Activated CD4-positive, alpha-beta T cell treated with anti-CD3 and anti-CD28 coated beads for 24 hours (primary cell): ENCODE measurements at places on chromosomes 4 and X.

- no peak for DNase-seq
Observed at GRCh38 chr4:102163404-102164140, 181.7 kb downstream of the SLC39A8 start.

GRCh38 chrX:155888139-155888538 is 7.0 kb downstream of the VAMP7 start:
- DNase-seq, result no peak

GRCh38 chrX:49661881-49662280 is 33.9 kb downstream of the PAGE1 start:
- no peak for DNase-seq

DNA sequence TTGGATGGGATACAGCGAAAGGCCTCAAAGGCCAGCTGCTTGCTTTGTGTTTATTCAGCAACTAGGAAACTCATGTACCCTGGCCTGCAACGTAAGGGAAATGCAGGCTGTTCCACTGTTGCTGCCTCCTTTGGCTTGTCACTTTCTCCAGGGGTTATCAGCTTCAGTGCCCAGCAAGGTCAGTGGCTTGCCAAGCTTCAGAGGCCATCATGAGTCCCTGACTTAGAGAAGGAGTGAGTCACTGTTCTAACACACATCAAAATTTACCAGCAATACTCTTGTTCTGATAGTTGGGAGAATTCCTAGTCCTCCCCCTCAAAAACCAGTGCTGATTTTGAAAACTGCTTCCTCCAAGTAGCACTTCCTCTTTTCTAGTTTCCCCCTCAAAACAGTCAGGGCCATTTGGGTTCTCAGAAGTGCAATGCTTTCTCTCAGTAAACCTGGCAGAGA is 250.8 kb downstream of the ARHGAP24 start:
- DNase-seq, result no peak

GRCh38 chr4:40058121-40058520 is 1.5 kb downstream of the N4BP2 start:
- no peak for DNase-seq

DNA sequence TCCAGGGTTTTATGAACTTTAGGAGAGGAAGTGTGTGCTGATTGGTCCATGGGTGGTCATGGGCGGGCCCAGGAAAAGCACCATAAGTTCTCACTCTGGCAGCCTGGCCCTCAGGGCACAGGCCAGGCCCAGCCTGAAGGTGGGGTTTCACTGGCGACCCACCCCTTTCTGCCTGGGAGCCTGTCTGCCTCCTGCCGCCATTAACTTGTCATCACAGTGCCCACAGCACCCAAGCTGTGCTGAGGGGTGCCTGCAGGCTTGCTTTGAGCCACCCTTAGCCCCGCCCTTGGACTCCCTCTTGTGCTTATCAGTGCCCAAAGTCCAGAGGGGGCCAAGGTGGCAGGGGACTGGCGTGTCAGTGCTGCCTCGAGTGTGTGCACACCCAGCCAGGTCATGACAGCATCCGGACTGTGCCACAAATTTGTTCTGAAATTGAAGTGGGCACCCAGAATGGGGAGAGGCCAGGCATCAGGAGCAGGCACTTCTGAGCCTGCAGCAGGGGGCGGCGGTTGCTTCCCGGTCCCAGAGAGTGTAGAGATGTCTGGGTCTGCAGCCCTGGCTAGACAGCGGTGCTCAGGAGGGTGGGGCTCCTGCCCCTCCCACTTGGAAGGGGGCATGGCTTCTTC is 455.6 kb downstream of the TMA16 start:
- no peak for DNase-seq

GRCh38 chr4:37023504-37023903 is 221.0 kb upstream of the NWD2 start:
- no peak for DNase-seq

DNA sequence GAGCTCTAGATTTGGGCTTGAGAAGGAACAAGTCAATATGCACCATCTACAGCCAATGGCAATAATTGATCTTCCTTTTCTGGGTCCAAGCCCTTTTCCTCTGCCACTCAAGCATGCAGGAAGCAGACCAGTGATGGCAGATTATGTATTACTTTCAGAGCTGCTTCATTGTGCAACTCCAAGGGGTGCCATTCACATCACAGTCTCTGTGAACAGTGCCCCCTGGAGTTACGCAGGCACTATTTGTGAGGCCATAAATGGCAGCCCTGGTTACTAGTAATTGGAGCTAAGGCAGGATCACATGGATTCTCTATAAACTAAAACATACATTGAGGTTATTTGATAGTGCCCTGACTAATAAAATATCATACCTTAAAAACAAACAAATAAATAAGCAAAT is 313.4 kb upstream of the SLC7A11 start:
- no peak for DNase-seq

DNA sequence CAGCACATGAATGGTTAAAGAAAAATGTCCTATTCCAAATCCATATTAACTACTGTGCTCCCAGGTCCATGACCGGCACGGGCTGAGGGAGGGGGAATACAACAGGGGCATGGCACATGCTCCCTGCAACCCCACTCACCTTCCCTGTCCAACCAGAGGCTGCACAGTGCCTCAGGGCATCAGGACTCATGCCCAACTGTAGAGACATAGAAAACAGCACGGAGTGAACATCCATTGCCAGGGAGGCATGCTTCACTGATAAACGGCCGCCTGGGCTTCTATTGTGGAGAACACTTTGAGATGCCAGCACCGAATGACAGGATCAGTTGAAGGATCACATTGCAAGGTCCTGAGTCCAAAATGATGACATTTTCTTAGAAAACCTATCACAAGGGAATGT is 140.6 kb downstream of the STK32B start:
- DNase-seq, result no peak

DNA sequence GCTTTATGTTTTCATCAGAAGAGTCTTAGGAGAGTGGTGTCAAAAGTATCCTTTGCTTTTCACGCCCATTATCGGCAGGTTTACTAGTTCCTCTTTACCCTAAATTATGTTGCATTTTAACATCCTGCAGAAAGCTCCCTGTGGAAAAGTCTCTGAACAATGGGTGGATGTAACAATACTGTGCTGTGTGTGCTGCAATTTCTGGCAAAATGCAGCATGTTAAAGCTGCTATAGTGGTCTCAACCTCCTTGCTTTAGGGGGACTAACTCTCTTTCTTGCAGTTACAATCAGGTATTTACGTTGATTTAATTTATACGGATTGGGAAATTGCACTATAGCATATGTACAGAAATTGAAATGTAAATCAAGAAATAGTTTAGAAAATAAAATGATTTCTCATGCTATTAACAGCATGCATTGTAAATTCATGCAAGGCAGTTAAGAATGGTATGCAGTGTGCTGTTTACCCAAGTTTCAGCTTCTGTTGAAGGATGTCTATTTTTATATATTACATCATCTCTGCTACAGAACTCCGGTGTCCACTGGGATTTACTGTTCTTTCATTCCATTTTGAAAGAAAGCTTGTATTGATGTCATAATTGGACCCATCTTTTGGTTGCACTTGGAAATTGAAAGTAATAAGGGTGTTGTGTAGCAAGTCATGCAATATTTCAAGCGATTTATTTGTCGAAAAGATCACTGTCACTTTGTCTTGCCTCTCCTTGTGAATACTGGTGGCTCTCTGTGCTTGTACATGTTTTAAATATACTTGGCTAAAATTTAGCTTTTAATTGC is 145.7 kb downstream of the RAPGEF2 start:
- no peak for DNase-seq

- DNase-seq, result no peak
Observed at GRCh38 chrX:101241531-101241930, 21.9 kb downstream of the DRP2 start.
